NCI-H187 treated with DMSO at 0.1 percent for 48 hours (cell line): ENCODE measurements at places on chromosomes 5 and 9.

- DNase-seq, result no peak
Observed at GRCh38 chr5:76555717-76556116, 67.5 kb downstream of the F2RL2 start.

GRCh38 chr9:124495126-124496074 lies 11.8 kb downstream of the NR5A1 start:
- DNase-seq, result no peak

- DNase-seq, result no peak
Observed at GRCh38 chr9:131731237-131731636, 8.6 kb downstream of the RAPGEF1 start.

- no peak for DNase-seq
Observed at GRCh38 chr9:137077010-137077747, at the start of gene UAP1L1. TSS of gene UAP1L1 (plus strand) at chr9:137077517. CDS start at chr9:137077533, 16 bp downstream.

GRCh38 chr9:83920469-83920926 lies 734 bp downstream of the KIF27 start:
- no peak for DNase-seq

GRCh38 chr9:77893706-77894105 lies 137.9 kb downstream of the GNAQ start:
- no peak for DNase-seq

GRCh38 chr5:170393958-170394357 lies 4.8 kb upstream of the KCNMB1 start:
- DNase-seq, result peak; percentile 27

DNA sequence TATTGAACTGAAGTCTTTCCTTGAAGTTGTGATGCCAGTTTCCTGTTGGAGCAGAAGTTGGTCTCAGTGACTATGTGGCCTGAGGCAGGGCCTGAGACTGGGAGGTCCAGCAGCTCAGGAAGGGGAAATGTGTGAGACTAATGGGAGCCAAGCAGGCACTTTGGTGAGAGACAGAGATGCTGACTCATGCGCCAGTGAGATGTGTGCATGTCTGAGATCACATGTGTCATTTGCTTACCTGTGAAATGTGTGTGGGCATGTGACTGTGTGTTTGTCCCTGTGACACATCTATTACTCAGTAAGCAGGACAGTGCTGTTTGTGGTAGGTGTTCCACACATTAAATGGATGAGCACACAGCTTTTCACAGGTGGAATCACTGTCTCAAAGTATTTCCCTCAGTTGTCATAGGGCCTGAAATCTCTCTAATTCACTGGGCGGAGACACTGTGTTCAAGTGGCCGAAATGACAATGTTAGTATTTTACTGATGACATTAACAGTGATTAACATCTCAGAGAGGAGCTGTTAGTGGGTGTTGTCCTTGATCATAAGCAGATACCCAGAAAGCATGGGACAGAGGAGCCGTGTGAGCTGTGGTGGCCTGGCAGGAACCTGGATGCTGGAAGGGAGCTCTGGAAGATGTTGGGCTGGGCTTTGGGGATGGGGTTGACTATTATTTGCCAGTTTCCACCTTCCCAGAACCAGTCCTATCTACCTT lies 7.4 kb downstream of the NPR2 start:
- DNase-seq, result no peak

GRCh38 chr5:140673187-140673976 lies at the start of gene DND1:
TSS of gene DND1 (minus strand) at chr5:140673576. CDS start at chr5:140673542, 34 bp downstream.
- DNase-seq, result no peak

DNA sequence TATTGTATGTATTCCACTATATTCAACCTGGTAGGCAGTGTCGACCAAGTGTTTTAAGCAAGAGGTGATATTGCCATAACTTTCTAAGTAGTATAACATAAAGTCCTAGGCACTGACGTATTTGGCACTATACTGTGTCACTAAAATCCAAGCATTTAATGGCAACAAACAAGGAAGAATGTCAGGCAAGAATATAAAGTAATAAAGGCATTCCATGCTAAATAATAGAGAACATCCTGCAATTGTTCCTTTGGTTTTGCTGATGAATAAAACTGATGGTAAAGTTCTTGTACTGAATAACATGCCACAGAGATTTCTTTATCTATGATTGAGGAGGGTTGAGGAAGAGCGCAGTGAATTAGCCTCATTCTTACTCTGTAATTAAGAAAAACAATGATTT lies 256.9 kb downstream of the HINT1 start:
- no peak for DNase-seq

GRCh38 chr5:99398976-99399375 lies 470.2 kb upstream of the CHD1 start:
- DNase-seq, result no peak

GRCh38 chr5:94245608-94246007 lies 372.8 kb downstream of the KIAA0825 start:
- DNase-seq, result no peak

DNA sequence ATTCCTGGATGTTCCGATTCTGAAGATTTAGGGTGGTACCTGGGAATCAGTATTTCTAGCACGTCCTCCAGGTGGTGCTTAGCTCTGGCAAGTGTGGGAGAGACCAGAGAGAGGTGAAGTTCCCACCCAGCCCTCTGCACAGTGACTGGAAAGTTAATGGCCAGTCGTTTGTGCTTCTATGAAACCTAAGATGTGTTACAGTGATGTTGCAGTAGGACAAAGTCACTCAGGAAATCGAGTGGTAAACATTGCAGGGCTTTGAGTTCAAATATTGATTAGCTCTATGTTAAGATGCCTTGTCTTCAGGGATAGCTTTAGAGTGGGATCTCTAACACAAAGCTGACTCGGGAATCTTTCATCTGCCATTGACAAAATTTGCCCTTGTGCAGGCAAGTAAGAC lies 55.6 kb downstream of the PIK3R1 start:
- no peak for DNase-seq

GRCh38 chr5:66516550-66516949 lies 79.6 kb upstream of the MAST4 start:
- peak; percentile 90 for DNase-seq

GRCh38 chr9:22134390-22134789 lies 125.3 kb upstream of the CDKN2B start:
- no peak for DNase-seq

- no peak for DNase-seq
Observed at GRCh38 chr5:68405784-68406743, 190.5 kb downstream of the PIK3R1 start.

- DNase-seq, result no peak
Observed at GRCh38 chr5:96031180-96031579, 69.5 kb upstream of the ELL2 start.

DNA sequence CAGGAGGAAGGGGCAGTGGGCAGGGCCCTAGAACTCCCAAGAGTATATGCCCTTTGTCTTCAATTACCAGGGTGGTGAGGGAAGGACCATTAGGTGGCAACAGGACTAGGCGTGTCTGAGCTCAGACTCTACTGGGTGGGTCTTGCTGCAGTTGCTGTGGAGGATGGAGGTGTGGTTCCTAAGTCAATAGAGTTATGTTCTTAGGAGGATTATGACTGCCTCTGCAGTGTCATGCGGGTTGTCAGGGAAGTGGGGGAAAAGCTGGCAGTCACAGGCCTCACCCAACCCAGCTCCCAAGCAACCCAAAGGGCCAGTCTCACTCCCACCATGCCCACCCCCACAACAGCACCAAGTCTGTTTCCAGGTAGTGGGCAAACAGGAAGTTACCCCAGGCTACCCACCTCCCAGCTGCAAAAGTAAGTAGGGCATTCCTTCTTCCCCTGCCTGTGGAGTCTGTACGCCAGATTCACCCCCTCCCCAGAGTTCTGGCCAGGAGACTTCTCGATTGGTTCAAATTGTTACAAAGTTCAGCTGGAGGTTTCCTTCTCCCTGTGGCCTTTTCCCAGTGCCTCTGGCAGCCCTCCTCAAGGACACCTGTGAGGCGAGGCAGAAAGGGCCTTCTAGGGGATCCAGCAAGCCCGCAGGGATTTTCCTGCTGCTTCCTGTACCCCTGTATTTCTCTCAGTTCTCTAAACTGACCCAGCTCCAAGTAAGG lies 145.3 kb downstream of the HINT1 start:
- DNase-seq, result no peak

DNA sequence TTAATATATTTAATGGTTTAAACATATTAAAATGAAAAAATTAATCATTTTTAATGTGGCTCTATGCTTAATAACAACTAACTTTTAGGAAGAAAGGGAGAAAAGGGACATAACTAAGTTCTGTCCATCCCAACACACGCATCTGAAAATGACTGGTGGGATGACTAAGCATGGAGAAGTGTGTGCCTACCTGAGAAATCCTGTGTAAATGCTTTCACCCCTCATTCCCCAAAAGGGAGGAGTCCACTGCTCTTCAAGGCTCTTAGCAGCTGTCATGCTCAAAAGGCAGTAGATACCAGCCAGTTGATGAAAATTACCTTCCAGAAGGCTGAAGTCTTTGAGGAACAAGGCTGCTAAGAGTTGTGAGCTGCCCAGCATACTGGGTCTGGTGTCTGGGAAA lies 130.9 kb downstream of the NFIB start:
- no peak for DNase-seq

DNA sequence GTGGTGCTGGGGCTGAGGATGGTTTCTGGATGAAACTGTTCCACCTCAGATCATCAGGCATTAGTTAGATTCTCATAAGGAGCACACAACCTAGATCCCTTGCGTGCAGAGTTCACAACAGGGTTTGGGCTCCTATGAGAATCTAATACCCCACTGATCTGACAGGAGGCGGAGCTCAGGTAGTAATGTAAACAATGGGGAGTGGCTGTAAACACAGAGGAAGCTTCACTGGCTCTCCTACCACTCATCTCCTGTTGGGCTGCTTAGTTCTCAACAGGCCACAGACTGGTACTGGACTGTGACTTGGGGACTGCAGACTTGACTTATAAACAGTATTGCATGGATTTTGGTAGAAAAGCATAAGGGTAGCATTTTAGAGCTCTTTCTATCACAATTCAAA lies 870.7 kb upstream of the CDH10 start:
- no peak for DNase-seq

DNA sequence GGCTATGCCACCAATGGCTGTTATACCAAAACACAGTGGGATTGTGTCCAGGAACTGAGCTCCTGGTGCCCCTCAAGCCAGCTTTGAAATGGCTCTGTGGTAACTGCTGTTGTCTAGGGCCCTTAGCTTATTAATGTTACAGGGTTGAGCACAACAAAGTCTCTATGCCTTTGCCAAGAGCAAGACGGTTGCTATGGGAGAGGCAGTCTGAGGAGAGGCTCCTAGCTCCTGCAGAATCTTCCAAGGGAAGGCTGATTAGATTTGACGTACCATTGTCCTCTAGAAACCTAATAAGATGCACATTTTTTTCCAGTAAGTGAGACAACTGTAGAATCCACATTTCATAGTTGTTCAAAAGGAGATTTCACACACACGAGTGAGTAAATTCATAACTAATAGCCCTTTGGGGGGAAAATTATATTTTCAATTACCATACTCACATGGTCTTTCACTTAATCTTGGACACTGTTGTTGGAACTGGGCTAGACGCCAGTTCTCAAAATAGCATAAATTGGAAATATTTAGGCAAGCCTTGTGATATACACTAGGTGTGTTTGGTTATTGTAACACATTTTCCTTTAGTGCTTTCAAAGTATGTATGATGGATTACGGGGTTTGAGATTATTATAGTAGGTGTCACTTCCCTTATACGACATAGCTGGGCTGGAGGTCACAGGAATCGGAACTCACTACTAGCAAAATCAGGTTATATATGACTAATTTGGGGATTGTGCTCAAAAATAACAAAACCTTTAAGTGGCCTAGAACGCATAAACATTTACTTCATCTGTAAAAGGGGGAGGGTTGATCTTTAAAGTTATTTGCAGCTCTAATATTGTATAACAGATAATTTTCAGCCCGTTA lies 186.3 kb upstream of the EGFLAM start:
- DNase-seq, result no peak

DNA sequence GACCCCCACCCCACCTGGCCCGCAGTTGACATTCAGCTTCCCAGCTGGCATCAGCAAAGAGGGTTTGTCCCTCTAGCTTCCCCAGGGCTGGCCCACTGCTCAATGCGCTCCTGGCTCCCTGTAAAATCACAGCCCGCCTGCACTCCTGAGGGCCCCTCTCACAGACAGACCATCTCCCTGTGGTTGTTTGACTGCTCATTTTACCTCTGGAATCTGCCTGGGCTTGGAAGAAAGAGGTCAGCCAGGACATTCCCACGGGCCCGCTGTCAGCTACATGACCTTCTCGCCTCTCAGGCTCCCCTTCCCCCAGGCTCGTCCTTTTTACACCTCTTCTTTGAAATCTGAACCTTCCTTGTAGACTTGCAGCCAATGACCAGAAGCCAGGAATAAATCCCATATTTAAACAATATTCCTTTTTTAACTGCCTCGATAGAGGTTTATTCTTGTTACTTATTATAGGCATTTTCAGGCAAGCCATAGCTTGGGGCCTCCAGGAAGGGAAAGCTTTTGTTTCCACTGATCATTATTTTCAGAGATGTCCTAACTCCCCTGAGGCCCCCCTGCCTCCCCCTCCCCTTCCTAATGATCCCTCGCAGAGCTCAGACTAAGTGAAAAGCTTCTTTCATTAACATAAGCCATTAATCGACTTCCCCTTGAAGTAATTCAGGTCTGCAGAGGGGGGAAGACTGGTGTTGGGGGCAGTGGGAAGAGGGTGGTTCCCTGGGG lies 76.3 kb upstream of the IQGAP2 start:
- DNase-seq, result no peak

DNA sequence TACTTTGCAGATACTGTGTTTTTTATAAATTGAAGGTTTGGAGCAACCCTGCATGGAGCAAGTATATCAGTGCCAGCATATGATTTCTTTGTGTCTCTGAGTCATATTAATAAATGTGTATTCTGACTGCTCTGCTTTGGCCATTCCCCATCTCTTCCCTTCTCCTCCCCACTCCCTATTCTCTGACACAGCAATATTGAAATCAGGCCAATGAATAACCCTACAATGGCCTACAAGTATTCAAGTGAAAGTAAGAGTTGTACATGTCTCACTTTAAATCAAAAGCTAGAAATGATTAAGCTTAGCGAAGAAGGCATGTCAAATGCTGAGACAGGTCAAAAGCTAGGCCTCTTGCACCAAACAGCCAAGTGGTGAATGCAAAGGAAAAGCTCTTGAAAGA lies 82.2 kb upstream of the TLX3 start:
- DNase-seq, result no peak

DNA sequence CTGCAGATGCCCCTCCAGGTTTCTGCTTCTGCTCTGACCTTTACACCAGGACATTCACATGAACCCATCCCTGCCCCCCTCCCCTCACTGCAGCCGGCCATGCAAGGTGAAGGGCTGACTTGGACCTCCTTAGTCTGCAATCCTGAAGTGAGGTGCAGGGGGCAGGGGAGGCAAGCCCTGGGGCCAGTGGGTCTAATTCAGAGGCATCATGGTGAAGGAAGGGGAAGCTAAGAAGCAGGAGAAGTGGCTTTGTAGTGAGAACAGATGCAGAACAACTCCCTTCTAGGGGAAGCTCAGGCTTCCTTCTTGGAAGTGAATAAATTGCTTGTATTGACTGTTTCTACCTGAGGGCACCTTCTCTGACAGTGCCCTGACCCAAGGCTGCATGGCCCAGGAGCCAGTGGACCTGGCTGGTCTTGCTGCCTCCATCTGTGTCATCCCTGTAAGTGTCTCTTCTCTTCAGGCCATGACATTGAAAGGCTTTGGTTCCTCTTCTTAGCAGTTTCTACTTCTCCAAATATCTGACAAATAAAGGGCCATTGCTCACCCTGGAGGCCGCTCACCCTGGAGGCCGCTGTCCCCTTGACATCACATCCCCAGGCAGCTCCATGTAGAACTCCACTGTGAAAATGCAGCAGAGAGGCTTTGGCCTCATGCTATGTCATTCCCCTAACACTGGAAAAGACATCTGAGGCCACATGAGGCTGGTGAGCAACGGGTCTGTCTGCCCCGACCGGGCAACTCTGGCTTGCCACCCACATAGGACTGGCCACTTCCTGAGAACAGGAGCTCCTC lies 55.3 kb downstream of the GADD45G start:
- DNase-seq, result no peak

GRCh38 chr5:119347991-119348390 lies 7.8 kb upstream of the TNFAIP8 start:
- no peak for DNase-seq

GRCh38 chr9:137190315-137190856 lies 1.9 kb downstream of the SSNA1 start:
- no peak for DNase-seq
